ENCODE measurements at places on chromosomes 1 and 21. TPM values are rescaled to one million over a fixed set of nuclear protein-coding genes. Genes with fewer than 3 reads are reported as not detected.
A peak's percentile ranks its signal among the peaks of the same experiment; 100 is the strongest.

PAFAH2 gene
- total RNA-seq: 10.6 TPM

BEST4 gene
- 0.11 TPM for total RNA-seq

DNA sequence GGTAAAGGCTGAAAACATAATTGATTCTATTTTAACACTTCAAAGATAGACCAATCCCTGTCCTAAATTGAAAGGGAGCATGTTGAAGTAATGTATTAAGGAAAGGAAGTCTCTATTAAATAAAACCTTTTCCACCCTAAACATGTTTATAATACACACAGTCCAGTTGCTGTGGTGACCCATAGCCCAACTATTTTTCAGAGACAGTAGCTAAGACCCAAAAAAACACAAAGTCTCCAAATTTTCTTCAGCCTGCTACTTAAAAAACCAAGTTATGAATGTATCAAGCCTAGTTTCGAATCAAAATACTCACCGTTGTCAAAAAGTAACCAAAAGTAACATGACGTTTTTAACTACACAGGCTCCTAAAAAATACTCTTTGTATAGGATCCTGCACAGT is 1.6 kb downstream of the ELK4 start:
- H3K4me3 ChIP-seq: peak overlapping the region; percentile 80
- no peak for DNase-seq
- H3K27ac ChIP-seq: peak overlapping the region; percentile 96
- no peaks in the 10 kb centered on the region for H3K36me3 ChIP-seq
- H3K4me1 ChIP-seq: peaks cover 52% of the 10 kb centered on the region

GRCh38 chr1:71521655-71522264 is 440.9 kb upstream of the ZRANB2 start:
- H3K36me3 ChIP-seq: no peaks in the 10 kb centered on the region
- no peaks in the 10 kb centered on the region for H3K4me1 ChIP-seq
- no peak overlapping the region for H3K4me3 ChIP-seq
- no peak overlapping the region for H3K27ac ChIP-seq
- H3K27me3 ChIP-seq: no peaks in the 10 kb centered on the region
- DNase-seq: no peak

DNA sequence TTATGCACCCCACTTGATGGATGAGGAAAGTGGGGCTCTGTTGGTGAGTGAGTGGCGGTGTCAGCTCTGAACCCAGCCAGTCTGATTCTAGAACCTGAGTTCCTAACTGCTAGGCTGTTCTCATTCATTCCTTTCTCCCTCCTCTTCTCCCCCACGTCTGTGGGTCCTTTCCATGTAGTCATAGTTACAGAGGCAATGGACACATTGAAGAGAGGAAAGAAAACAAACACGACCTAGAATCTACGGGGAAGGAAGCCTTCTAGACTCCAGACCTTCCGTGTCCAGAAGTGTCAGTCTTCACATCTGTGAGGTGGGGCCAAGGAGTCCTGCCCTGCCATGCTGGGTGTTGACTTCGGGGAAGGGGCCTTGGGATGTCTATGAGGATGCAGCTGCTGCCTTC is 115.8 kb upstream of the WNT4 start:
- H3K36me3 ChIP-seq: no peaks in the 10 kb centered on the region
- peaks cover 88% of the 10 kb centered on the region for H3K27me3 ChIP-seq
- H3K4me3 ChIP-seq: no peak overlapping the region
- H3K4me1 ChIP-seq: no peaks in the 10 kb centered on the region

GRCh38 chr1:197799271-197799670 is 24.0 kb upstream of the DENND1B start:
- DNase-seq: no peak
- no peaks in the 10 kb centered on the region for H3K27me3 ChIP-seq
- no peak overlapping the region for H3K27ac ChIP-seq
- H3K4me1 ChIP-seq: peaks cover 9% of the 10 kb centered on the region

DNA sequence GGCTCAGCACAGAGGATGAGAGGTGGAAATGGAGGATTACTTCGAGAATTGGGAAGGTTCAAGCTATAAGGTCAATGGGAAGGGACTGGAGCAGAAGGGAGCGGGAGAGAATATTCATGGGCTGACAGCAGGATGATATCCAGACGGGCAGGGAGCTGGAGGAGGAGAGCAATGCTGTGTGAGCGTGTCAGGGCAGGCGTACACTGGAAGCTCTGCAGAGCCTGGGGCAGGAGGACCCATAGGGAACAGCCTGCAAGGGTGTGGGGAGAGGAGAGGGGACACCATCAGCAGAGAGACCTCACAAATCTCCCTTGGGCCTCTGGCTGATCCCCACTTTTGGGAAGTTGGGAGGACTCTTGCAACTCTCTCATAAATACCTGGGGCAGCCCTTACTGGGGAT is 13.7 kb downstream of the CSF1 start:
- no peak for DNase-seq
- no peak overlapping the region for H3K4me3 ChIP-seq
- H3K36me3 ChIP-seq: peaks cover 88% of the 10 kb centered on the region
- peak overlapping the region; percentile 37 for H3K27ac ChIP-seq
- H3K4me1 ChIP-seq: peaks cover 36% of the 10 kb centered on the region

- H3K36me3 ChIP-seq: no peaks in the 10 kb centered on the region
- H3K4me1 ChIP-seq: no peaks in the 10 kb centered on the region
- H3K4me3 ChIP-seq: no peak overlapping the region
- no peak overlapping the region for H3K27ac ChIP-seq
Observed at GRCh38 chr1:172724765-172725613, 66.1 kb downstream of the FASLG start.

GRCh38 chr1:8097077-8097799 is 71.1 kb upstream of the ERRFI1 start:
- no peak overlapping the region for H3K4me3 ChIP-seq
- H3K27me3 ChIP-seq: no peaks in the 10 kb centered on the region
- H3K36me3 ChIP-seq: no peaks in the 10 kb centered on the region
- no peak for DNase-seq
- peak overlapping the region; percentile 66 for H3K27ac ChIP-seq
- H3K4me1 ChIP-seq: peaks cover 28% of the 10 kb centered on the region

DNA sequence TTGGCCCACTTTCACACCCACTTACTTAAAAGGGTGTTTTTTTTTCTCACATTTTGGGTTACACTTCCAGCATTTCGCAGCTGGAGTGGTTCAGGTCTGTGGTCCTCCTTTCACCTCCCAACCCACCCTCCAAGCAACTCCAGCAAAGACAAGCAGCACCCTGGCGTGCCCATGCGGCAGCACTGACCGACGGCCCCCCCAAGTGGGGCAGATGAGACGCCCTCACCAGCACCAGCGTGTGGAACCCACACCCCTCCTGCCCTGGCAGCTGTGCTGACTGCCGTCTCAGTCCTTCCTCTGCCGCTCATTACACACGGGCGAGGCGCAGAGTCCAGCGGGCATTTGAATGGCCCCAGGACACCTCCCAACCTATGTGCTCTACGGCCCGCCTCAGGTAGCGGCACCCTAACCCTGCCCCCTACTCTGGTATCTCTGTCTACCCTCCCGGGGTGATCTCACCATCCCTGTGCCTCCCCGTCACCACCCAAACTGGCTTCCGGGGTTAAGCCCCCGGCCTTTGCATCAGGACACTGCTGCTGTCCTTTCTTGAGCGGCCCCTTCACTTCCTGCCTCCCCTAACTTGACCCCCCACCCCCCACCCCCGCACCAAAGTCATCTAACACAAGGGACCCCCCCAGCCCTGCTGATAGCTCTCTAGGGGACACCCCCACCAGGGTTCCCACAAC is 10.9 kb downstream of the LSS start:
- no peaks in the 10 kb centered on the region for H3K27me3 ChIP-seq
- DNase-seq: no peak
- peaks cover 78% of the 10 kb centered on the region for H3K36me3 ChIP-seq
- H3K4me3 ChIP-seq: no peak overlapping the region

DNA sequence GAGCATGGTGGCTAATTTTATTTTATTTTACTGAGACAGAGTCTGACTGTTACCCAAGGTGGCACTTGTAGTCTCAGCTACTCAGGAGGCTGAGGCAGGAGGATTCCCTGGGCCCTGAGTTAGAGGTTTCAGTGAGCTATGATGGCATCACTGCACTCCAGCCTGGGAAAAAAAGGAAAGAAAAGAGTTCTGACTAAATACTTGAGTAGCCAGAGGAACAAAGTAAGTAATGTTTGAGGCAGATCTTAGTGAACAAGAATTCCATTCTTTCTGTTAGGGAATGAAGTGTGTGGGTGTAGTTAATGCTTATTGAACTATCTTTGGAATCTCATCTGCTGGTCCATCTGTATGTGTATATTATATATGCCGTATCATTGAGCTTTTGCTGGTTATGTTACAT is 13.1 kb upstream of the EVI5 start:
- H3K4me1 ChIP-seq: peaks cover 7% of the 10 kb centered on the region
- DNase-seq: no peak
- H3K4me3 ChIP-seq: no peak overlapping the region
- H3K27me3 ChIP-seq: no peaks in the 10 kb centered on the region

- H3K27ac ChIP-seq: no peak overlapping the region
- peaks cover 38% of the 10 kb centered on the region for H3K4me1 ChIP-seq
- peaks cover 13% of the 10 kb centered on the region for H3K27me3 ChIP-seq
- no peaks in the 10 kb centered on the region for H3K36me3 ChIP-seq
Observed at GRCh38 chr1:62722796-62723195, 34.6 kb upstream of the DOCK7 start.
